ENCODE measurements at places on chromosomes 1 and 21.
A peak's percentile ranks its signal among the peaks of the same experiment; 100 is the strongest.

DNA sequence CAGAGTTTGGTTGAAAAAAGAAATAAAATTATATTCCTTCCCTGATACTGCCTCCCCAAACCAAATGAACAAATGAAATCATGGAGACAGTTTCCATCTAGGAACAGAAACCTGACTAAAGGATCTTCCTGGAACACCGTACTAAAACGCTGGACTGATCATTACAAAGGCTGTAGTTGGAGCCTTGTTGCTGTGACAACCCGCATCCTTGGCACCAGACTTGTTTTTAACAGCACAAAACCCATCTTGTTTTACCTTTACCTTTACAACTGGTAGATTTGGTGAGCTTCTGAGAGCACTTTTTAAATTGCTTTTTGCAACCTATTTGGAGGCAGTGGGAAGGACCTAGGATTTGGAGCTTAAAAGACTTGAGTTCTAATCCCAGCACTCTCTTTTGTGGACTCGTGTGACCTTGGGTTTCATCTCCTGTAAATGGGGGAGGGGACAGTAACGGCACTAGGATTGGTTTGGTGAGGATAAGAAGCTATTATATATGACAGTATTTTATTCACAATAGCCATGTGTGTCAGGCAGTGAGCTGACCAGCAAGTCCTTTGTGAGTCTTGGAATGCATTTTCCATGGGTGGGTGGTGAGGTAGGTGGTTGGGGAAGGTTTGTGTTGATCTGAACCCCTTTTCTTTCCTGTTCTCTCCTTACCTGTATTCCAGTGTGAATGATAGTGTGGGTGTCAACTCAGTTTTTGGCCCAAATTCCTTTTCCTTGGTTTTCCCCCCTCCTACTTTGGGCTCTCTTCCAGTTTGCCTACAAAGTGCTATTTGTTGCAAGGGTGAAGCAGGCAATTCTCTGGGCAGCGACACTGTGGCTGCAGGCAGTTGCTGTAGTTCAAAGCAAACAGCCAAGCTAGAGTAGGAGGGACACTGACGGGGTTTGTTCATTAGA lies 12.6 kb downstream of the LRRC8D start:
- DNase-seq: no peak

DNA sequence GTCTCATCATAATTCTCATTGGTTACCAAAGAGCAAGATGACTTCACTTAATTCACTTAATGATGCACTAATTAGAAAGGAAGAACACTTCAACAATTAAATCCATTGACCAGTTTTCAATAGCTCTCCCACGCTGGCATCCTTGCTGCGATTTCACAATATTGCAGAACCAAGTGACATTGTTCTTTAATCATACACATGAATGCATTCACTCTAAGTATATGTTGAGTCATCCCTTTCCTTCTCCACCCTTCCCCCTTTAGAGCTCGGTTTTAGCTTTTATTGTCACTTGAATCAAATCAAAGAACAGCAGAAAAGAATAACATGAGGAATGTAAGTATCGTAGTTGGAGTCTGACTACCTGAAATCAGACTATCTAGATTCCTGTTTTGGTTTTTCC lies 233.6 kb upstream of the FMN2 start:
- no peak for DNase-seq

- DNase-seq: no peak
Observed at GRCh38 chr1:227365473-227366431, 47.5 kb upstream of the CDC42BPA start.

GRCh38 chr1:107294686-107295085 lies 153.8 kb downstream of the NTNG1 start:
- no peak for DNase-seq

DNA sequence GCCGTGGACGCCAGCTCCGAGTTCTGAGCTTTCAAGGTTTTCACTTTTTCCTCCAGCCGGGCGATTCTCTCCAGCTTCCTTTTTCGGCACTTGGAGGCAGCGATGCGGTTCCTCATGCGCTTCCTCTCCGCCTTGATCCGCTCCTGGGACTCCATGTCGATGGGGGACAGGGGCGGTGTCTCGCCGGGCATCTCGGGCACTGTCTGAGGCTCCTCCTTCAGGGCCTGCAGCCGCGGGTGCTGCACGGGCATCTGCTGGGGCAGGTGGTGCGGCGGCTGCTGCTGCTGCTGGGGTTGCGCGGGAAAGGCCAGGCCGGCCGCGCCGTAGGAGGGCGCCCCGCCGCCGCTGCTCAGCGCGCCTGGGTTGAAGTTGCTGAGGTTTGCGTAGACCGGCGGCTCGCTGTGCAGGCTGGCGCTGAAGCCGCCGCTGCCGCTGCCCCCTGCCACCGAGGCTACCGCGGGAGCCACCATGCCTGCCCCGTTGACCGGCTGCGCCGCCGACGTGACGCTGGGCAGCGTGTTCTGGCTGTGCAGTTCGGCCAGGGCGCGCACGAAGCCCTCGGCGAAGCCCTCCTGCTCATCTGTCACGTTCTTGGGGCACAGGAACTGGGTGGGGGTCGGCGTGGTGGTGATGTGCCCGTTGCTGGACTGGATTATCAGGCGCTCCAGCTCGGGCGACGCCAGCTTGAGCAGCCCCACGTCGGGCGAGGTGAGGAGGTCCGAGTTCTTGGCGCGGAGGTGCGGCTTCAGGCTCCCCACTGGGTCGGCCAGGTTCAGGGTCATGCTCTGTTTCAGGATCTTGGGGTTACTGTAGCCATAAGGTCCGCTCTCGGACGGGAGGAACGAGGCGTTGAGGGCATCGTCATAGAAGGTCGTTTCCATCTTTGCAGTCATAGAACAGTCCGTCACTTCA lies 1.4 kb downstream of the JUN start:
- DNase-seq: no peak

GRCh38 chr1:8207202-8207601 lies 110.7 kb upstream of the SLC45A1 start:
- DNase-seq: no peak

DNA sequence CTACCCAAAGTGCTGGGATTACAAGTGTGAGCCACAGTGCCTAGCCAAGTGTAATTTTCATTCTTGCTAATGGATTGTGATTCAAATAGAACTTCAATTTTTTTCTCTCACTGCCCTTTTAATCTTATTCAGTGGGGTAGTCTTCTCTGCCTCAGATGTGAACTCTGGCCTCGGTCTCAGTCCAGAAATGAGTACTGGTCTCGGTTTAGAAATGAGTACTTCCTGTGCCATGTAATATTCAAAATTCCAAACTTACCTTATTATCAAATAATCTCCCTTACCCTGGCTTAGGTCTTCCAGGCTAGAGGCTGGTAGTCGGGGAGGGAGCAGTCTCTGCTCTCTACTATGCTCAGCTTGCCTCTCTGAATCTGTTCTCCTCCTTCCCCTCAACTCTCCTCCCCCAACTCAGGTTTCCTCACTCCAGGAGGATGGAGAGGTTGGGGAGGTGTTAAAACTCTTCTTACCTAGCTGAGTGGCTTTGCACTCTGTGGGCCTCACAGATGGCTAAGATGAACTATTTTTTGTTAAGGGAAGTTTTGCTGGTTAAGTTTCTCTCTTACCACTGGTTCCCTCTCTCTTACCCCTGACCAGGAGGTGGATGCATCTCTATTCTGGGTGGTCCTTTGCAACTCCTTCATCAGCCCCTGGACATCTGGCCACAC lies 4.8 kb upstream of the SLAMF9 start:
- no peak for DNase-seq

GRCh38 chr21:34280389-34280795 lies 83.4 kb upstream of the KCNE2 start:
- DNase-seq: no peak

GRCh38 chr1:63836374-63836773 lies 62.6 kb downstream of the ROR1 start:
- DNase-seq: no peak

- DNase-seq: no peak
Observed at GRCh38 chr1:167463875-167464575, 54.3 kb downstream of the CD247 start.

DNA sequence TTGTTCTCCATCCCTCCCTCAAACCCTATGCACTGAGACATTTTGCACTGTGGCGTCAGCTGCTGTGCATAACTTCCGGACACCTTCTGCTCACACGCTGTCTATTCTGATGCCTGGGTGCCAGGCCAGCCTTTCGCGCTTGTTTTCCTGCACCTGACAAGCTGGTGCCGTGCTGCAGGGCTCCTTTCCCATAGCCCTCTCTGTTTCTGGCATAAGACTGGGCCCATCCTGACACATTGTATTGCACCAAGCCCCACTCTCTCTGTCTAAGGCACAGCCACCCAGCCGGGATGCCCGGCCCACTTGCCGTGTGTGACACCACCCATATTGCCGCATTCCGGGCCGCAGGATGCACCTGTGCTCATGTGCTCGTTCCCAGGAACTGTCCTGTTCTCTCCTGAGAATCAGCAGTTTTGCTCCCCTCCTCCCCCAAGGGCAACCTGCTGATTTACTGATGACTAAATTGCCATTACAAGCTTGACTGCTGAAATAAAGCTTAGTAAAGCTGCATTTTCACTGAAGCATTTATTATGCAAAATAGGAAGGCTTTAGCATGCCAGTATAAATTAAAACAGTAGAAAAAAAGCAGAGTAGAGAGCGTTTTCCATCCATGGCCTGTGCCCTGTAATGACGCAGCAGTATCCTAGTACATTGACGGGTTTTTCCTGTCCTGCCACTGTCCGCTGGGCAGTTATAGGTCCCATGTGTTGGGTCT lies 88.0 kb downstream of the CD247 start:
- DNase-seq: no peak

DNA sequence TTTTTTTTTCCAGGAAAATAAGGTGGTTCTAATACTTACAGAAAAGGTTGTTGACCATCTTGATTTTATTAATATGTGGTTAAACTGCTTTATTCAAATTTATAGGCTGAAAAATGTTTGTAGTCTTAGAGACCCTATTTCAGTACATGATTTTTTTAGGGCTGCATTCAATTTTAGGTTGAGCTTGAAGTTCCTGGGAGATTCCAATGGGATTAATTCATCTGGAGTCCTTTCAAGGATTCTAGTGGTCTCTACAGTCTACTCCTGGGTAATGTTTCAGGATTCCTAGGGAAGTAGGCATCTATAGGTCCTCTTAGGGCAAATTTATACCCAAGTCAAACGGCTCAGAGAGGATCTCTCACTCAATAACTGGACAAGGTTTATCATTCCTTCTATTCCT lies 126.7 kb downstream of the HMCN1 start:
- no peak for DNase-seq

- DNase-seq: no peak
Observed at GRCh38 chr1:97174039-97174704, 452.6 kb downstream of the PTBP2 start.

DNA sequence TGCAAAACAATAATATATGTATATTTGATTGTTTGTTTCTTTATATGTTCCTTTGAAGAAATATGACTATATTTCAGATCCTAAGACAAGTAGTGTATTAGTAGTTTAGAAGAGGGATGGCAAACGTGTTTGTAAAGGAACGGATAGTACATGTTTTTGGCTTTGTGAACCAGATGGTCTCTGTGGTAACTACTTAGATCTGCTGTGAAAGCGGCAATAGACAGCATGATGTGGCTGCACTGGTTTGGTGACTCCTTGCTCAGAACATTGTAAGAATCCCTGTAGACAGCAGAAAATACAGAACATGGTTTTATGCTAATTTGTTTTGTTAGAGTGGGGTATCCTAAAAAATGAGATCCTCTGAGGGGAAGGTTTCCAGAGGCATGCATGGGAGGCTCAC lies 3.1 kb downstream of the ACADM start:
- DNase-seq: no peak

DNA sequence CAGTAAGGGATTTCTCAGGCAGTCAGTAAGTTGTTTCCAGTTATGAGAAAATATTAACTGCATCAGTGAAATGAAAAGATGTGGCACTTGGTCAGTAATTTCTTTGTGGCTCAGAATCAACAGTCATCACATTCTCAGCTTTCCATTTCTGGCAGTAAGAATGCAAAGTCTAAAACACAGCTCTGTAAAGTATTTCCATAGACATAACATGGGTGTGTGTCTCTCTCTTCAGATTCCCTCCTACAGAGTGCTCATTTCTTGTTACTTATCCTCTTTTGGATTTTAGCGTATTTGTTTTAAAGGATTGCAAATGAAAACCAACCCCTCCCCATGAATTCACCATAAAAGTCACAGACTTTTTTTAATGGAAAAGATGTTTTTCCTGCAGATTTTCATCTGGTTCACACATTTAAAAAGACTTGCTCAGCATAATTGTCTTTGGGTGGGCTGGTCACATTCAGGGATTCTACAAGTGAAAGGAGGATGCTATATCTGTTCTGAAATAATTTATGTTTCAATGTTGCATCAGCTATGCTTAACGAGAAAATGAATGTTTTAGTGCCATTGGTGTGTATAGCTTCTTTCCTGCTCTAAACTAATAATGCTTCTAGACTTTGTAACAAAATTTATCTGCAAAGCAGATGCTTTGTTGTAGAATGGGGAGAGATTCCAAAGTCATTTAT lies 34.6 kb upstream of the CD55 start:
- DNase-seq: no peak

DNA sequence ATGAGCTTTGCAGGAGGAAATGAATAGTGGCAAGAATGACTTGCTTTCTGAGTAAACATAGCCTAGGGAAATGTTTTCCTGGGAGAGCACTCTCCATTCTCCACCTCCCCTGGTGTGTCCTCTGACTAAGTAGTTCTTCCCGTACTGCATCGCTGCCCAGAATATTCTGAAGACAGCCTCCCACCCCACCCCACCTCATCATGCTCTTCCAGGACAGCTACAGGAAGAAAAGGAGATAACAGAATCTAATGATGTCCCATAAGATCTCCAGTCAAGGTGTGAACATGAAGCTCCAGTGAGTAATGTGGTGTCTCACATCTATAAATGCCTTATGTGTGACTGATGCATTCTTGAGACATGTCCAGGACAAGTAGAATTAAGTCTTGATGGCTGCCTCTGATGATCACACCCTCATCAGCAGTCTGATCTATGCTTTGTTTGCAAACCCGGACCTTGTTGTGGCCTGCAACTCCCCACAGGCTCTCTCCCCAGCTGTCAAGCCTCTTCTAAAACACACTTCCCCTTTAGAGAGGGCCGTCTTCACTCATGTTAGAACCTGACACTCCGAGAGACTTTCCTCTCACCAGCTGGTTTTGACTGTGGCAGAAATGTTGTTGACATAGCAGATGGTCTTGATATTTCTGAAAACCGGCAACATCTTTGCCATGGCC lies 183.0 kb downstream of the CYYR1 start:
- no peak for DNase-seq

GRCh38 chr1:37861151-37861550 lies 1.8 kb upstream of the MTF1 start:
- DNase-seq: no peak

GRCh38 chr21:43659136-43660000 lies at the start of the genes HSF2BP and RRP1B:
Gene HSF2BP, minus strand, starts transcription at chr21:43659488. Its CDS starts 1,392 bp downstream, at chr21:43658096.
Gene RRP1B, plus strand, starts transcription at chr21:43659560. Its CDS starts 105 bp downstream, at chr21:43659665.
- DNase-seq: peak; percentile 56

- no peak for DNase-seq
Observed at GRCh38 chr1:96365076-96365475, 356.5 kb upstream of the PTBP2 start.

- no peak for DNase-seq
Observed at GRCh38 chr1:72034827-72035226, 247.5 kb downstream of the NEGR1 start.

DNA sequence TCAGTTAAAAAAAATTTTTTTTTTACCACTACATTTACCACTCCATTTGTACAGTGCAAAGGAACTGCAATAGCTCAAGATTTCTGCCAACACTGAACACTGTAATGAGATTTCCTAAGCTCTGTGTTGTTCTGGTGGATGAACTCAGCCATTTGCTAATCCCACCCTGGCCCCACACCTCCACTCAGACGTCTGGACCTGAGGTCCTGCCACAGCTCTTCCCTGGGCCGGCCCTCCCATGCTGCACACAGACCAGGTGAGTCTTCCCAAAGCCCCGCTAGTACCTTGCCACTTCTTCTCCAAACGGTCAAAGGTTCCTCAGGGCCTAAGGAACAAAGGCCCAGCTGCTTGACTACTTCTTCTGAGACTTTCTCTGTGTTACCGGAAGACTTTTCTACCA lies 56.4 kb downstream of the SLC45A1 start:
- DNase-seq: no peak

Measured in activated CD8-positive, alpha-beta memory T cell treated with anti-CD3 and anti-CD28 coated beads for 4 hours (primary cell).